Uterine smooth muscle cell (primary cell): ENCODE measurements at places on chromosomes 12 and 14. TPM values are rescaled to one million over a fixed set of nuclear protein-coding genes. Genes with fewer than 3 reads are reported as not detected.

PIWIL1 gene
- not detected in 2 replicates for total RNA-seq

P2RX2 gene
- total RNA-seq, result not detected in 2 replicates

RAP1B gene
- total RNA-seq, result 222 and 289 TPM in 2 replicates

LIN7A gene
- total RNA-seq, result 3.1 and 3.9 TPM in 2 replicates

RNASE7 gene
- not detected in 2 replicates for total RNA-seq

SYNDIG1L gene
- not detected in 2 replicates for total RNA-seq

CCDC177 gene
- under 0.01 TPM in 1 of 2 replicates, not detected in the other for total RNA-seq

IQSEC3 gene
- total RNA-seq, result 0.33 and 0.75 TPM in 2 replicates

RNF212B gene
- not detected in 2 replicates for total RNA-seq

PLA2G1B gene
- total RNA-seq, result not detected in 2 replicates

PELI2 gene
- 7.9 and 14.1 TPM in 2 replicates for total RNA-seq

ANKS1B gene
- total RNA-seq, result 1.2 TPM in 2 replicates

AKAP3 gene
- 1.1 and 3.1 TPM in 2 replicates for total RNA-seq

CATSPERB gene
- 0.11 and 0.12 TPM in 2 replicates for total RNA-seq

KRT6A gene
- total RNA-seq, result not detected in 2 replicates

FOXM1 gene
- total RNA-seq, result 5.7 and 14.3 TPM in 2 replicates

INF2 gene
- total RNA-seq, result 39.4 and 46.8 TPM in 2 replicates

CCDC38 gene
- not detected in 2 replicates for total RNA-seq

KCNC2 gene
- total RNA-seq, result 0.50 TPM in 1 of 2 replicates, not detected in the other

YEATS4 gene
- total RNA-seq, result 24.9 and 30.0 TPM in 2 replicates

NRXN3 gene
- total RNA-seq, result 0.22 and 0.62 TPM in 2 replicates

PMCH gene
- not detected in 2 replicates for total RNA-seq

ZDHHC22 gene
- not detected in 2 replicates for total RNA-seq

CLEC4D gene
- total RNA-seq, result not detected in 2 replicates

ENDOU gene
- under 0.01 and 0.11 TPM in 2 replicates for total RNA-seq

TAS2R14 gene
- total RNA-seq, result 2.9 and 3.6 TPM in 2 replicates

ARMH4 gene
- 5.3 and 10.7 TPM in 2 replicates for total RNA-seq

OTUB2 gene
- total RNA-seq, result 1.00 and 2.4 TPM in 2 replicates

PLEKHH1 gene
- total RNA-seq, result 0.62 and 0.77 TPM in 2 replicates

TMEM132D gene
- 1.00 and 2.0 TPM in 2 replicates for total RNA-seq

ARHGDIB gene
- 2.7 and 3.9 TPM in 2 replicates for total RNA-seq

CLEC1B gene
- not detected in 2 replicates for total RNA-seq

ANO4 gene
- total RNA-seq, result 5.9 and 7.4 TPM in 2 replicates

OSGEP gene
- 46.5 and 51.5 TPM in 2 replicates for total RNA-seq

SRGAP1 gene
- 17.0 and 23.4 TPM in 2 replicates for total RNA-seq

GLRX5 gene
- 36.1 and 56.8 TPM in 2 replicates for total RNA-seq

TTC7B gene
- 29.2 and 40.9 TPM in 2 replicates for total RNA-seq

ESPL1 gene
- 4.2 and 13.4 TPM in 2 replicates for total RNA-seq

PRKD1 gene
- total RNA-seq, result 8.3 and 10.7 TPM in 2 replicates

GPR84 gene
- not detected in 2 replicates for total RNA-seq

IPO8 gene
- 44.6 and 46.6 TPM in 2 replicates for total RNA-seq

GTF2H3 gene
- 44.7 and 69.1 TPM in 2 replicates for total RNA-seq

SLC6A12 gene
- not detected in 2 replicates for total RNA-seq

PPP1R3E gene
- total RNA-seq, result 2.9 and 4.2 TPM in 2 replicates
